Omental fat pad (tissue), 4 donors: ENCODE measurements at places on chromosomes 1 and 21.
A peak's percentile ranks its signal among the peaks of the same experiment; 100 is the strongest.

DNA sequence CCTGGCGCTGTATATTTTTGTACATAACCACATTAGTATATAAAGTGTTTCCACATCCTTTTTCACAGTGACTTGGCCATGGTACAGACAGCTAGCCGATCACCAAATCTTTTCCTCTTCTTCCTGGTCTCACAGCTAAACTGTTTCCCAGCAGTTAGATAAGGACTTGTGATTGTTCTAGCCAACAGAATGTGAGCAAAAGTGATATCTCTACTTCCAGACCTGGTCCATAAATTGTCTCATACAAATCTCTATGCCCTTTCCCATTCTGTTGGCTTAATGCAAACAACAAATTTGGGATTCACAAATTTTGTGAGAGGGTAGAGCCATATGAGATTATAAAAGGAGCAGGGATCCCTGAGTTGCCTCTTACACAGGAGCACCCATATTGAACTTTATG lies 19.5 kb downstream of the PAFAH2 start:
- DNase-seq = no peak

DNA sequence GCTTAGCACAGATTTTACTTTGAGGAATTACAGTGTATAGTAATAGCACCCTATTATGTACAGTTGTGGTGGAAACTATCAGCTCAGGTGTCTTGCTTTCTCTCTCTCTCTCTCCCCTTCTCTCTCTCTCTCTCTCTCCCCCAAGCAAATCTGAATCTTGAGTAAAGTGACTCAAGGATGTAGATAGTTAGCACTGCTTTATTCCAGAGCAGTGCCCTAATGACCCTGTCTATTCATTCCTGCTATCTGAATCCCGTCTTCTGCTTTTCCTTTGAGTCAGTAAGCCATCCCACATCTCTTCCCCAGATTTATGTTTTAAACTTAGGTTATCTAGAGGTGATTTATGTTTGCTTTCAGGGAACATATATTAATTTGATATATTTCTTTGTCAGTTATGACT lies 5.2 kb upstream of the HPCAL4 start:
- DNase-seq = no peak

DNA sequence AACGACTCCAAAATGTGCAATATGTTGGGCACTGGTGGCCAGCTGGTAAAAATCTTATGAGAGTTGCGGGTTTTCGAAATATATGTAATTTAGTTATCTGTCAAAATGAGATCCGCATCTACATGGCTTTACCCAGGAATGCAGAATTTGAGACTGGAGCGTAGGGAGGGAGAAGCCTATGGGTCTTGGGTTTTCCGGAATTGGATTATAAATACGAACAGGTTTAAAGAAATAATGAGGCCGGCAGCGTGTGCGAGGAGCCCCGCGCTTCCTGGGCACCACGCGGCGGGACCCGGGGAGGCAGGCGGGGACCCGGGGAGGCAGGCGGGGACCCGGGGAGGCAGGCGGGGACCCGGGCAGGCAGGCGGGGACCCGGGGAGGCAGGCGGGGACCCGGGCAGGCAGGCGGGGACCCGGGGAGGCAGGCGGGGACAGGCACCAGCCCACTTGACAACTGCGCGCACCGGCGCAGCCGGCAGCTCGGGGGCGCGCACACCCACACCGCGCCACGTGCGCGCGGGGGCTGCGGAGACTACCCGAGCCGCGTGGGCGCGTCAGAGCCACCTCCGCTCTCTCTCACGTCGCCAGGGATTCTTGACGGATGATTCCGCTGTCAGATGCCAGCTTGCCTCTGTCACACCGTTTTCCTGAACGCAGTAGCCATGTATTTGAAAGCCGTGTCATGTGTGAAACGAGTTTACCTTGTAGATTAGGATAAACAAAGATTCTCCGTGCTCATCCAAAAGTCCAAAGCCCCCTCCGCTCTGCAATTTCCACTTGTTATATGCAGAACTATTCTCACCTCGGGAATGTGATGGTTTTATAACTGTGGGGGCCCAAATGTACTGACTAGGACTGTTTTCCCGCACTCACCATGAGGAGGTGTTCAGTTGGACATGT lies 54.3 kb upstream of the HNRNPU start:
- no peak for DNase-seq

DNA sequence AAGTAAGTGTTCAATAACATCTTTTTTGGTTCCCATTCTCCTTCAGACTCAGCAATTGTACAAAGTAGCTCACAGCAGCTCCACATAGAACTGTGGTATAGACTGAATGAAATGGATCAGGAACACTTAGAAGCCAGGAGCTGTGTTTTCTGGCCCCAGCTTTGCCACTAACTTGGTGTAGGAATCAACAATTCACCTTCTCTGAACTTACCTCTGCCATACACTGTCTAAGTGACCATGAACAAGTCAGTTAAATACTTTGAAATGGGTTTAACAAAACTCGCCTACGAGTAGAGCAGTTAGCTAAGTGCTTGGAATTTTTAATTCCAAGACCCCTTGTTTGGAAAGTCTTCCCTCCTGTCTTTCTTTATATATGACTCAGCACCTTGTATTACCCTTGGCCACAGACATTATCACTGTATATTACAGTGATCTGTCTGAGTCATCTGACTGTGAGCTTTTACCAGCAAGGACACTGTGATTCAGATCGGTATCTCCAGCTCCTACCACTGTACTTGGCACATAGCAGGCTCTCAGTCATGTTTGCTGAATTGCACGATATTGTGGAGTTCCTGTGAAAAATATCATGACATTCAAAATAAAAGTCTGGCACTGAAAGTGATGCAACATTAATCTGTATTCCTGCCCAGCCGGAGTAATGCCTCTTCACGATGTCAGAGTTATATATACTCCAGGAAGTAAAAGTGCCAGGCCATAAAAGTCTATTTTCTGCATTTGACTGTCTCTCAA lies 101.7 kb upstream of the BEND5 start:
- DNase-seq = no peak

DNA sequence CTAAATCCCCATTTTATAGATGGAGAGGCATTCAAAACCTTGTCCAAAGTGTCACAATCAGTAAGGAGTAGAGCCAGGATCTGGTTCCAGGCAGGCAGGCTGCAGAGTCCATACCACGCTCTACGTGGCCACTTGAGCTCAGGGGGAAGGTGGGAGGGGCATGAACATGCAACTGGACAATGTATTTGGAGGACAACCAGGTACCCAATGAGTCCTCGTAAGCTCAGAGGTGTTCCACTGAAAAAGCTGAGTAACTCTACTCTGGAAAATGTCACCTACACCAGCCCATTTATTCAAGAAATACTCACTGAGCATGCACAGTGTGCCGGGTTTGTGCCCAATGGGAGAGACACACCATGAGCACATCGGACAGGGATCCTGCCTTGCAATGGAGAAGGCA lies 11.2 kb upstream of the GUCA2B start:
- DNase-seq = no peak

- no peak for DNase-seq
Observed at GRCh38 chr1:6743189-6744101, 41.8 kb upstream of the CAMTA1 start.

DNA sequence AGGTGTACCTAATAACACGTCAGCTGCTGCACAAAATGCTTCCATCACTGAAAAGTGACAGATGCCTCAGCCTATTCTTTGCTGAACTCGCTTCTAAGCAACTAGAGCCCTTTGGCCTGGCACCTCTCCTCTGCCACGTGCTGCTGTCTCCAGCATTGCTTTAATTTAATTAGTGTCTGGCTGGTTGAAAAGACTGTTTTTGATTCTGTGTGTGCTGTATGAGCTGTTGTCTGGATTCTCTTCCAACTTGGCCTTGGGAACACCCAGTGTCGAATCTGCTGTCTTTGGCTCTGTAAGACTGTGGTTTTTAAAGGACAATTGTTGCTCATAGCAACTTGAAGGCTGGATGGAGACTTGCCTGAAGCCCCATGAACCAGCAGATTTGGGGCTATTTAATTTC lies 109.5 kb downstream of the PSMG1 start:
- no peak for DNase-seq

- no peak for DNase-seq
Observed at GRCh38 chr1:237799762-237800474, 90.8 kb downstream of the ZP4 start.

DNA sequence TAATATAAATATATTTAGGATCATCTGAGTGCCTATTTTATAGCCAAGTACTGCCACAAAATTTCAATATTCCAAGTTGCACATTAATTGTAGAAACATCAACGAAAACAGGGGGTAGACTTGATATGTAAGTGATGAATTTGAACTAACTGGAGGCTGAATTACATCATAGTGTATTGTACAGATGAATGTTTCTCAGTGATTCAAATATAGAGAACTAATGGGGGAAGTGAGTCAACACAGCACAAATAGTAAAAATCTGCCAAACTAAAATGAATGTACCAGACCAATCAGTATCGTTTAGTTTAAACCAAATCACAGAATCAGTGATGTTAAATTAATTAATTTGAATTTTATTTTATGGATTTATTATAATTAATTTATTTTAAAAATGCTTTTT lies 42.8 kb downstream of the RTCA start:
- DNase-seq = no peak

DNA sequence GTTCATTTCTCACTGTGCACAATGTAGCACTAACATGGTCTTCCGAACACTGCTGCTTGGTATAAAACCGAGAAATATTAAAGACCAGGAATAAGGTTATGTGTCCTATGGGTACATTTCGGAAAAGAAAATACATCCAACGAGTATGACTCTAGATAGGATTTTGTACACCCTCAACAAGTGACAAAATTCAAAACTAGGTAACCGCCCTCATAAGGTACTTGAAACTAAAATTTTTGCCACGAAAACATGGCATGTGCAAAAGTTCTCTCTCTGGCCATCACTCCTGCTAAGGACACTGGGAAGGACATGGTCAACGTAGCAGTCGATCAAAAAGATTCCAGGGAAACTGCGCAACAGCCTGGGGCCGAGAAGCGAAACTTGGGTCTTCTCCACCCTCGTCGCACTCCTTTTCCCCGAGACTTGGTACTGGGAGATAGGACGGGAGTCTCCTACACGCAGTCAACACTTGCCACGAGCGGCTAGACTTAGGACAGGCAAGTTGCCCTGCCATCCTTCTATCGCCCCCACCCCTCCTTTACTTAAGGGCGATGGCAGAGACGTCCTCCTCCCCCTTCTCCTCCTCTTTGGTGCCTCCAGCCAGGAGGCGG lies 338 bp upstream of the TOR1AIP1 start:
- peak; percentile 64 for DNase-seq

DNA sequence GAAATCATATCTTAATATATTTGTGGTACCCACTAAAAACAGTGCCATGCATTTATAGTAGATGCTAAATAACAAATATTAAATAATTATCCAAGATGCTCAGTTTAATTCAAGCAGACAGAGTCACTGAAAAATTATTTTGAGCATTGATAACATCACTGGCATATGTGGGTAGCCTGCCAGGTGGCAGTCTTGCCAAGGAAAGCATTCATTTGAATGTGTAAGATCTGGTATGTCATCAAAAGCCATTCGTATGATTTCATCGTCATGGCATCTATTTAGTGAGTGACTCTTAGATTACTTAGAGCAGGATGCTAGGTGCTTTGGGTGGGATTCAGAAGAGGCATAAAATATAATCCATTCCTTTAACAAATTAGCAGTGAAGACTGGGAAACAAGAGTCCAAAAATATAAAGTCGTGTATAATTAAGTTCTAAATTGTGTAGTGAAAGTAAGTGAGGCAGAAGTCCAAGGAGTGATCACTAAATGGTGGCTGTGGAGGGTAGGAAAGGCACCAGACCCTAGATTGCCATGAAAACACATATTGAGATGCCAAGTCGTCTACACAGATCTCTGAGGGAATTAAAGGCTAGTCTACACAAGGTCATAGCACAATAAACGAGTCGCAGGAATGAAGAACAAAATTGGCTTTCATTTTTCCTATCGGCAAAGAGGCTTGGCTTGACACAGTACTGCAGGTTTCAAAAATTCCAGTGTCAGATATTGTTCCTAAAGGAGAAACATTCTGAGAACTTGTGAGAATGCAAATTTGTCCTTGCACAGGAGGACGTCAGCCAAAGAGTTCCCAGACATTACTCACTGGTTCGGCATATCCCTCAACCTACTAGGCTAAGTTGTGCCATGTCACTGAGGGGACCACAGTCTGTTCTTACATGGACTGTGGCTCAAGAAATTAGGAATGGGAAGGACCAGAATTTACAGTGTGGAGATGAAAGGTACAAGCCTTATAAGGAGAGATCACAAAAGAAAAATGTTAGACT lies 130.8 kb downstream of the LYPLAL1 start:
- DNase-seq = no peak

DNA sequence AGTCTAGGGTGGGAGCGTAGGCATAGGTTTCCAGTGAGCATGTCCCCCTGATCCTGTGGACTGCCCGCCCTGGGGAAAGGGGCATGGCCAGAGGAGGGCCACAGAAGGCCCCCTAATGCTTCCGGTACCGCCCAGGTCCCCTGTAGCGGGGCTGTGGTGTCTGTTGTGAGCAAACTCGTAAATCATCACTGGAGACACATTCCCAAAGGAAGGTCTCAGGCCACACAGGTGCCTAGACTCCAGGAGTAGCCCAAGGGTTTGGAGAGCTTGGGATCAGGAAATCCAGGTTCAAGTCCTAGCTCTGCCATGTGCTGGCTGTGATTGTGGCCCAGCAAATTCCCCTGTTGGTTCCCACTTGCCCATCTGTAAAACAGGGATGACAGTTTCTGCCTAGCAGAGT lies 20.2 kb downstream of the NKAIN1 start:
- DNase-seq = no peak

DNA sequence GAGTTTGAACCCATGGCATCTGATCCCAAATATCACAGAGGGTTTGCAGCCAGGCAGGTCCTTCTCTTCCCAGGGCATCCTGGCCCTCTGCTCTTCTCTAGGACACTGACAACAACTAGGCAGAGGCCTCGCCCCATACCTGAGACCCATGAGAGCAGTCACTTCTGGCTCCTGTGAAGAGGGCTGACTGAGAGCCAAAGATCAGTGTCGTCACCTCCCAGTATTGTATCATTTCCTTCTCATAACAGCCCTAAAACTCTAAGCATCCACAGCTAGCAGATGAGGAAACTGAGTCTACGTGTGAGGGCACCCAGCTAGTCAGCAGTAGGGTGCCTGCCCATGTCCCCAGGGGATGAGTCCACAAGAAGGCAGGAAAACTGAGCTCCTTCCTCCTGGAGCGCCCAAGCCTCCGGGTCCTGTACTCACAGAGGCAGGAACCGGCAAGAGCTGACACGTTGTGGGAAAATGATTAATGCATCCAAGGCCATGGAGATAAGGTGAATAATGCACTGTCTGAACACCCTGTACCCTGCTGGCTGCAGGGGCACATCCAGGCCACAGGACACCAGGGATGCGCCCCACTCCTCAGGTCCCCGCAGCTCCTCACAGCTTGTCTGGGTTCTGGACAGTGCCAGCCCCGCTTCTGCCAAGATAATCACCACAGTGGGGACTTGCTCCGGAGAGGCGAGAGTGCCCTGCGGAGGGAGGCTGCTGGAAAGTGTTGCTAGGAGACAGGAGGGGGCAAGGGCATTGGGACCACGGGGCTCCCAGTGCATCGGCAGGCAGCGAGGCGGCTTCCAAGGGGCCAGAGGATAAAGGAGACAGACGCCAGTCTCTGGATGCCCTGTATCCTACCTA lies 340.0 kb downstream of the NPHP4 start:
- DNase-seq = no peak

DNA sequence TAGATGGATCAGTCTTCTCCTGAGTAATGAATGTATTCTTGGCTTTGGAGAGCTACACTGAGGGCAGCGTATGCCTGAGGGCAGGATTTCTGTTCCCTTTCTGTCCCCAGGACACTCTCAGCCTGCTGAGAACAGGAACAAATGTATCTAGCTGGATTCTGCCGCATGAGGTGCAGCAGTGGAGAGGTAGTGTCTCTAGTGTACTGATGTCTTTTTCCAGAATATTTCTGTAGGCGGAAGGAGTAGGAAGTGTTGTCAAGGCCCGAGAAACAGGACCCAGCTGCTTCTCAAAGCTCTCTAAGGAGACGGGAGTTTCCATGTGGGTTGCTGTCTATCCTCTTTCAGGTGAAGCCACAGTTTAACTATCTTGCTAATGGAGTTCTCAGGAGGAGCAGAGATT lies 65.5 kb downstream of the MT1HL1 start:
- DNase-seq = no peak
